ENCODE measurements at places on chromosomes 2 and 18.

- no peak for DNase-seq
These were observed 27.9 kb upstream of the NT5DC4 start for GRCh38 chr2:112692918-112693317.

- no peak for DNase-seq
These were observed 198.9 kb downstream of the ADCYAP1 start for GRCh38 chr18:1103537-1103936.

DNA sequence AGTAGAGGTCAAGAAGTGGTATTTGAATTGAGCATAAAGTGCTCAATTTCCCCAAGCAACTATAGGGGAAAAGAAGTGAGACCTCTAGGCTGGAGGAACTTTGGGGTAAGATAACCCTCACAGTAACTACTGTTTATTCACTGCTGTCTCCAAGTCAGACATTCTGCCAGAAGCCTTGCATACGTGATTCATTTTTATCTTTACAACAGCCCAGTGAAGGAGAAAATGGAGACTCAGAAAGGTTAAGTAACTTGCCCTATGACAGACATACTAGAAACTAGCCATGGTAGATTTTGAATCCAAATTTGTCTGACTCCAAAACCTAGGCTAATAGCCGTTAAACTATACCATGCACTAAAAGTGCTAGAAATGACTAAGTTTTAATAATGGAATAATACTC lies 28.4 kb downstream of the DNAJC10 start:
- no peak for DNase-seq

- DNase-seq: no peak
These were observed 60.0 kb upstream of the AGAP1 start for GRCh38 chr2:235433860-235434259.

- peak; percentile 61 for DNase-seq
These were observed 245.0 kb downstream of the PTGR3 start for GRCh38 chr18:74963820-74964446.

DNA sequence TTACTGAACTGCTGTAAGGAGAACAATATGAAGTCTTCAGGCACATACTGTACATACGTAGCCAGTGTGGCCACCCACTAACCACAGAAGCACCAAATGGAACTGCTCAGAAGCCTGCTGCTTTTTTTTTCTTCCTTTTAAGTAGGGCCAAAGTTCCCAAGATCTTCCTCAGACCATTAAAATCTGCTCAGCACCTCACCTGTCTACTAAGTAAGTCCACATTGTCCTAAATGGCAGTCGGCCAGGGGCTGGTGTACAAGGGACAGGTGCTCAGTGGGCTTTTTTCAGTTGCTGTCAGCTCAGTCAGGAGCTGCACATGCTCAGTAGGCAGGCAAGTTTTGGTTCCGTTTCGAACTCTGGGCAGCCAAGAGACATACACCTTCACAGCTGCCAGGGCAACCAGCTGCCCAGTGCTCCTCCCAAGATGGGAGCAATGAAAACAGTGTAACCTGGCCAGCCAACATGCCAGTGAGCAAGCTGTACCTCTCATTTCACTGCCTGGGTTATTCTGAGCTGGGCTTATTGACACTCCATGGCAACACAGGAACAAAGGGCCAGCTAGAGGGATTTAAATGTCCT lies 86.1 kb downstream of the ACVR1 start:
- DNase-seq: no peak

DNA sequence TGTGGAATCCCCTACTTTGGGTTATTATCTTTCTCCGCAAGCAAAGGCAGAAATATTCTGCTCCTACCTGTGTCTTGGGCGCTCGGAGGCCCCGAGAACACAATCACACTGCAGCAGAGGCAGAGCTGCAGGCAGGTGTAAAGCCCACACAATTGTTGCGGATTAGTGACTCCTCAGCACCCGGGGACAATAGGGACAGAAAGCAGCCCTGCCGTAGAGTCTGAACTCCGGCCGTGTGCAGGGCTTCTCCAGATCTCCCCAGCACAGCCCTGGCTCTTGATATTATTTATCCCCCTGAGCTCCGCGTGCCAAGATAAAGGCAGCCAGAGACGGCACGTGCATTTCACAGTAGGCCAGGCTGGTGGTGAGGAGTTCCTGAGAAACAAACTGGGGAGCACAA lies 229.2 kb downstream of the EN1 start:
- DNase-seq: no peak

- no peak for DNase-seq
These were observed 11.5 kb upstream of the EIF2AK3 start for GRCh38 chr2:88638743-88639142.

GRCh38 chr2:236164925-236165841 lies 3.0 kb downstream of the GBX2 start:
- DNase-seq: no peak

GRCh38 chr18:48098007-48098406 lies 167.5 kb upstream of the SMAD2 start:
- no peak for DNase-seq

DNA sequence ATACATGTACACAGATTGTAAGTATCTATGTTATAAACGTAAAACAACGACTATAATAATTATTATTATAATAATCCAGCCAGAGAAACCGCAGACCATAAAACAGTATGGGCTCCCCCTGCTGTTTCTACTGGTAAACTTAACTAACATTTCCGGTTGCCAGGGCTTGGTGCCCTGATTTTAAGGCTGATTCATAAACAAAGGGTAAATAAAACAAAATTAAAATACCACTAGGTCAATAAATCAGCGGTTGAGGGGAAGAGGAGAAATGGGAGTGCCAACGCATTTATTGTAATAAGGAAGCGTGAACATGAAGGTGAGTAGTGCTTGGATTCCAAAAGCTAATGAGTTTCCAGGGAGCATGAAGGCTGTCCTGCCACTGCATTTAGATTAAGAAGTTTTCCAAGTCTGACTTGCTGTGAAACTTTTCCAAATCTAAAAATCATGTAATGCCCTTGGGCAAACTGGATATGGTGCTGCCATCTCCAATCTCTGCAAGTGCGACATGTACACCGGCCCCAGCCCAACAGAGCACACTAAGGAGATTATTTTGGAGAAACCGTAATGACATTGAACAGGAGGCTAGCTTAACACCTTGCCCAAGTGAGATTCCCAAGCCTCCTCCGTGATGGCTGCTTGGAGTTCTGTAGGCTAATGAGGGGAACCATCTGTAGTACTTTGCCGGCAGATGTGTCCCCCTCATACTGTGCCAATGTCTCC lies 50.7 kb upstream of the HNRNPA3 start:
- DNase-seq: no peak

DNA sequence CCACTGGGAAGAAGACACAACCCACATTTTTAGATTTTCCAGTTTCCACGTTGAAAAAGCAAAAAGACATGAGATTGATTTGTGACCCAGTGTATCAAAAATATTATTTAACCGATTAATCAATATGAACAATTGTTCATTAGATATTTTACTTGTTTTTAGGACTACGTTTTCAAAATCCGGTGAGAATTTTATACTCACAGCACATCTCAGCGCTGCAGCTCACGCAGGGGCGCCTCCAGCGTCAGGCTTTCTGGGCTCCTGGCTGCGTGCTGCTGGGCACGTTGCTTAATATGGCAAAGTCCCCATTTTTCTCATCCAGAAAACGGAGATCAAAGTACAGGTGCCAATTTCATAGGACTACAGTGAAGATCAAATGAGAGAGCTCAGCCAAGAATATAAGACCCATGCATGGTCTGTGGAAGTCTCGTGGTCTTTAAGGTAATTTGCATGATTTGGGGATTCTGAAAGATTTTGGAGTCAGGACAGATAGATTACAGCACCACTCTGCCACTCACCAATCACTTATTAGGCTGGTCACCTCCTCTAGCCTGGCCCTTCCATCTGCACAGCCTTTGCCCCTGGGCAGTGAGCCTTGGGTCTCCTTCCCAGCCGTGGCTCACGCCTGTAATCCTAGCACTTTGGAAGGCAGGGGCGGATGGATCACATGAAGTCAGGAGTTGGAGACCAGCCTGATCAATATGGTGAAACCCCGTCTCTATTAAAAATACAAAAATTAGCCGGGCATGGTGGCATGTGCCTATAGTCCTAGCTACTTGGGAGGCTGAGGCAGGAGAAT lies 36.2 kb downstream of the PTPN18 start:
- no peak for DNase-seq

DNA sequence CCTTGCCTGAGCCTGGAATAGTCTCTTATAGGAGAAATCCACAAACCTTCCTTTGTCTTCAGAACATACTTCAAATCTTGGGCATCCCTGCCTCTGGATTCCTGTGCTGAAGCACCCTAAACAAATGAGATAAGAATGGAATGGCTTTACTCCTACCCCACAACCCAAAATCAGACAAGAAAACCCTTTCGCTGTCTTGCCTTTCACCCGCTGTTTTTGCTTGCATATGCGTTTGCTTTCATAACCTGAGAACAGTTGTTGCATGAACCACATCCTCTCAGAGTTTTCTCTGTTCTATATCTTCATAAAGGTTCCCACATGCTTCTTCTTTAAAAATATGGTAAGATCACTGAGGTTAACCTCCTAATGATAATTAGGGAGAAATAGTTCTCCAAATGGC lies 132.1 kb upstream of the MAP3K20 start:
- DNase-seq: no peak

DNA sequence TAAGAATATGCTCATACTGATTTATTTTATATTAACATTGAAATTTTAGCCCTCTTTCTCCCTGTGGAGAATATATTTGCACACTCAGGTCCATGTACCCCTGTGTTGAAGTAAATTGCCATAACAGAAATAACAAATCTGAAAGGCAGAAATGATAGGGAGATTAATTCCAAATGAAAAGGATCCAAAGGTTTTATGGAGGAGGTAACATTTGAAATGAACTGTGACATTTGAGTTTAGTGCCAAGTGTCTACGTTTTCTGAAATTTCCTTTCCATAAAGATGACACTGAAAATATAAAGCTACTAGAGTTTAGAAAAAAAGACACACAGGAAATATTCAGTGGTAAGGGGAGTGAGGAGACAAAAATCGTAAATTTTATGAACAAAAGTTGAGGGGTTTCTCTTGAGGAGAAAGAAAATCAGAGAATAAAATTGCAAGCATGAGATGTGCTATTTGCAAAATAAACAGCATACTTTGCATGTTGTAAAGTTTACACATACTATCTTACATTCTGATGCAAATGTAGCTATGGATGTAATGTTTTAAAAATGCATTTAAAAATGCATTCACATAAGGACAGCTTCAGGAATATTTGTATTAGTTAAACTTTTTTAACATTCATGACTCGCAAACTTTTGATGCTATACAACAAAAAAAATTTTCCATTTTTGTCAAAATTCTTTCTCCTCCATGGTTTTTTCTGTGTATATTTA lies 69.5 kb downstream of the BAZ2B start:
- no peak for DNase-seq

- no peak for DNase-seq
These were observed 63.9 kb downstream of the DGKD start for GRCh38 chr2:233418052-233418760.

DNA sequence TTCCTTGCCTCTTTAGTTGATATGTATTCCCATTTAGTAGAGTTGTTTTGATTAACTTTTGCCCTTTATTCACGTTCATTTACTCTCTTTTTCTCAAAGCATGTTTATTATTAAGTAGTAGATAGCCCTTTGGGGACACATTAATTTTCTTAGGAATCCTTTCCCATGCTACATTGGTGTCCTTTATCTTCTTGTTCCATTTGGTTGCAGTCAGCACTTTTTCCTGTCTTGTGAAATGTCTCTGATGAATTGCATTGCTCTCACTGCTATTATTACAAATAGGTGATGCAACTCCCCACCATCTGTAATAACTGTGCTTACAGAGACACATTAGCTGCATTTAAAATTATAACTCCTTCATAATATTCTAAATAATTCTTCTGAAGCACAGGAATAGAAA lies 428.5 kb upstream of the CNTNAP5 start:
- DNase-seq: no peak
